ENCODE measurements at places on chromosomes 7 and 10. TPM values are rescaled to one million over a fixed set of nuclear protein-coding genes. Genes with fewer than 3 reads are reported as not detected.

DNA sequence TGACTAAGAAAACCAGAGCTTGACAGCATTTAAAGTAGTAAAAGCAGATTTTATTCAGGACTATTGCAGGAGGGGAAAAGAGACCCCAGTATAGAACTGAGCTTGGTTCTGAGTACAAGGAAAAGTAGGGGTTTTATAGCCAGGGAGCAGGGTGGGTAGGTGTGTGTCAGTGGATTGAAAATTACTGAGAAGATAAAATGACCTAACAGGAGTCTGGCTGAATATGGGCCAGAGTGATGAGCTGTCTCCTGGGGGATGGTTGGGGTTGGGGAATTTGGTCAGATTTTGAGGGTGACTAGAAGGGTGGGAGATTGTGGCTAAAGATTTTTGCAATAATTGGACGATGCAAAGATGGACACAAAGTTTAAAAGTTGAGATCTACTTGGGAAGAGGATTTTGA, 114.0 kb downstream of the ST7 start:
- DNase-seq = no peak

GRCh38 chr10:58023341-58024073, 244.2 kb downstream of the IPMK start:
- DNase-seq = peak; percentile 20

Gene HTR7
- polyA plus RNA-seq = 1.3 TPM

Gene HOXA10
- polyA plus RNA-seq = 103 TPM

Gene GPR15LG
- polyA plus RNA-seq = 1.0 TPM
